ENCODE measurements at places on chromosomes 4 and X. TPM values are rescaled to one million over a fixed set of nuclear protein-coding genes. Genes with fewer than 3 reads are reported as not detected.
A peak's percentile ranks its signal among the peaks of the same experiment; 100 is the strongest.

- H3K27me3 ChIP-seq = no peaks in the 10 kb centered on the region
- H3K27ac ChIP-seq = no peak overlapping the region
- no peak overlapping the region for H3K4me3 ChIP-seq
- no peaks in the 10 kb centered on the region for H3K4me1 ChIP-seq
- DNase-seq = no peak
- H3K36me3 ChIP-seq = no peaks in the 10 kb centered on the region
Measured at GRCh38 chr4:52945326-52945898, 83.3 kb downstream of the RASL11B start.

- H3K4me3 ChIP-seq = no peak overlapping the region
- H3K27ac ChIP-seq = no peak overlapping the region
- no peaks in the 10 kb centered on the region for H3K4me1 ChIP-seq
- no peaks in the 10 kb centered on the region for H3K36me3 ChIP-seq
Measured at GRCh38 chr4:125594056-125594602, 279.4 kb downstream of the FAT4 start.

GRCh38 chrX:79645749-79646148 lies 278.6 kb upstream of the ITM2A start:
- no peaks in the 10 kb centered on the region for H3K27me3 ChIP-seq
- H3K4me3 ChIP-seq = no peak overlapping the region
- H3K27ac ChIP-seq = no peak overlapping the region
- no peaks in the 10 kb centered on the region for H3K36me3 ChIP-seq
- H3K4me1 ChIP-seq = no peaks in the 10 kb centered on the region

The RBM46 gene
- not detected for total RNA-seq

DNA sequence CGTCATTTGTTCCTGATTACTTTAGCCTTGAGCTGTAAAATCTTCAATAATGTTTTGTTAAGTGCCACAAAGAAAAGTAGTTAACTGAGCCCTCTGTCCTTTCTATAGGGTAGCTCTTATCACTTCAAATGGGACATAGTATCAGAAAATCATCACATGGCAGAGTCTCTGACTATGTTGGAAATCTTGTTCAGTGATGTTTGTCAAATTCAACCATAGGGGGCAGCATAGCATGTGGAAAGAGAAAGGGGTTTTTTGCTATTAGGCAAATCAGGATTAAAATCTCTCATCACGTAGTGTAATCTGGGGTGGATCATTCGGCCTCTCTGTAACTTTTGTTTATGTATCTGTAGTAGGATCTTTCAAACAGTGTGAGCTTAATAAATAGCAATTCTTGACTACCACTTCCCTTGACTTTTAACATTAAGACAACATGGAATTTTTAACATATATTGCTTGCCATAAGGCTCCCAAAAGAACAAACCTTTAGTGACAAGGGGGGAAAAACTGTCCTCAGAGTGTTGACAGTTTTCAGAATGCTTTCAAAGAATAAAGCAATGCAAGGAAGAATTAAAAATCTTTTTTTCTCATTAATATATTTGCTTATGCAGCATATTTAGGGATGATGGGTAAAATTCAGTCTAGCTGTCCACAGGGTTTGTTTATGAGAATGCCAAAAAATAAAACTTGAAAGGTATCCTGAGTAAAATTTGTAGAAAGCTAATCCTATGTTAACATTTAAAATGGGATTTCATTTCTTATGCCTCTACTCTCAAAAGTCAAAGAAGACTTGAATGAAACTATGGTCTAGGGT lies 127.2 kb downstream of the FBXW7 start:
- H3K27me3 ChIP-seq = no peaks in the 10 kb centered on the region
- peaks cover 11% of the 10 kb centered on the region for H3K4me1 ChIP-seq
- H3K36me3 ChIP-seq = no peaks in the 10 kb centered on the region
- H3K4me3 ChIP-seq = no peak overlapping the region
- H3K27ac ChIP-seq = no peak overlapping the region

DNA sequence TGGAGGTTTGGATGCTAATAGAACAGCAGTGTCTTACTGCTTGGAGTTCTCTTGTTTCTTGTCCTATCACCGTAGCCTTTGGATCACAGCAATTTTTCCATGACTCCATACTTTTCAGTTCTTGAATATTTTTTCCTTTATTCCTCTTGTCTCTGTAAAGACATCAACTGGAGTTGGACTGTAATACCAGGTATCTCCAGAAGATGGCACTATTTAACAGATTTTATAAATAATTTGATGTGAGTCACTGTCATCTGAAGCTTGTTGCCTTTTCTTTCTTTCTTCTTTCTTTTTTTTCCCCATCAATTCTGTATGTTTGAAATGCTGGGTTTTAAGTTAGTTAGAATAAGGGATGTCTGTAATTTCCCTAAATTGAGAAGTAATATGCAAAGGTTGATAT lies 24.1 kb downstream of the HPRT1 start:
- no peaks in the 10 kb centered on the region for H3K36me3 ChIP-seq
- H3K4me3 ChIP-seq = no peak overlapping the region
- no peaks in the 10 kb centered on the region for H3K27me3 ChIP-seq
- no peak overlapping the region for H3K27ac ChIP-seq

DNA sequence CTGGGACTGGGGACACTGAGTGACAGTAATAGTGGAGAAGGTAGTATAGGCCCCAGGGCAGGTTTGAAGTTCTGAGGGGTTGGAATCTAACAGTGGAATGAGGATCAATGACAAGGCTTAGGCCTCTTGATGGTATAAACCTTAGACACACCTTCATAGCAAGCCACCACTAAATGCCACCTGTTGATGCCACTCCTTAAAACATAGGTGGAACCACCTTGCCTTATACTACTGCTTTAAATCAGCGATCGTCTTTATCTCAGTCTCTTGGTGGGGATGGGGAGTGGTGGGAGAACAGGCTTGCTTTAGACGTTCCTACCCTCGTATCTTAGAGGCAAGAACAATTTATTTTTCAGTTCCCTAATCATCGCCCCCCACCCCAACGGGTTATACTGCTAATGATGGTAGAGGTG lies 1.2 kb downstream of the RAB33B start:
- no peaks in the 10 kb centered on the region for H3K27me3 ChIP-seq
- no peaks in the 10 kb centered on the region for H3K36me3 ChIP-seq
- peak; percentile 11 for DNase-seq
- peak overlapping the region; percentile 97 for H3K27ac ChIP-seq
- peaks cover 53% of the 10 kb centered on the region for H3K4me1 ChIP-seq

GRCh38 chr4:186307497-186307896 lies 41.5 kb downstream of the F11 start:
- H3K4me3 ChIP-seq = no peak overlapping the region
- no peak for DNase-seq
- no peak overlapping the region for H3K27ac ChIP-seq
- H3K36me3 ChIP-seq = no peaks in the 10 kb centered on the region

GRCh38 chr4:139851133-139851532 lies 185.5 kb downstream of the MGST2 start:
- DNase-seq = no peak
- H3K27ac ChIP-seq = no peak overlapping the region
- no peaks in the 10 kb centered on the region for H3K27me3 ChIP-seq
- no peaks in the 10 kb centered on the region for H3K4me1 ChIP-seq

GRCh38 chrX:119168104-119168503 lies 40.5 kb upstream of the KIAA1210 start:
- H3K4me3 ChIP-seq = no peak overlapping the region

The MAGIX gene
- 28.8 TPM for total RNA-seq

DNA sequence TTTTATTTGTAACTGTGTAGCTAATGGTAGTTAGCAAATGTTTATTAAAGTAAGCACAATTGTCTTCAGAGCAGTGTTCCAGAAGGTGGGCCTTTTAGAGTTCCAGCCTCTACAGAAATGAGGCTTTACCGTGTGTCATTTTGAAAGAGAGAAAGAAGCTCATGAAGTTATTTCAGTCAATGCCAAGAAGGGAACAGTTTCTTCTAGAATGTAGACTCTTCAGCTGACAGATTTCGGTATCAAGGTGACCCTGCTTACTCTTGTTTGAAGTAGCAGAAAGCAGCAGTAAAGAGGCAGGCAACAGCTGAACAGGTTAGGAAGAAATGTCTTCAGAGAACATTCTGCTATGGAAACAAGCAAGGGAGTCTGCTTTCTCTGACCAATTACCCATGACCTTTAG lies 93.6 kb downstream of the TASL start:
- no peaks in the 10 kb centered on the region for H3K36me3 ChIP-seq
- no peaks in the 10 kb centered on the region for H3K4me1 ChIP-seq

The GALNT7 gene
- total RNA-seq = 88.8 TPM

DNA sequence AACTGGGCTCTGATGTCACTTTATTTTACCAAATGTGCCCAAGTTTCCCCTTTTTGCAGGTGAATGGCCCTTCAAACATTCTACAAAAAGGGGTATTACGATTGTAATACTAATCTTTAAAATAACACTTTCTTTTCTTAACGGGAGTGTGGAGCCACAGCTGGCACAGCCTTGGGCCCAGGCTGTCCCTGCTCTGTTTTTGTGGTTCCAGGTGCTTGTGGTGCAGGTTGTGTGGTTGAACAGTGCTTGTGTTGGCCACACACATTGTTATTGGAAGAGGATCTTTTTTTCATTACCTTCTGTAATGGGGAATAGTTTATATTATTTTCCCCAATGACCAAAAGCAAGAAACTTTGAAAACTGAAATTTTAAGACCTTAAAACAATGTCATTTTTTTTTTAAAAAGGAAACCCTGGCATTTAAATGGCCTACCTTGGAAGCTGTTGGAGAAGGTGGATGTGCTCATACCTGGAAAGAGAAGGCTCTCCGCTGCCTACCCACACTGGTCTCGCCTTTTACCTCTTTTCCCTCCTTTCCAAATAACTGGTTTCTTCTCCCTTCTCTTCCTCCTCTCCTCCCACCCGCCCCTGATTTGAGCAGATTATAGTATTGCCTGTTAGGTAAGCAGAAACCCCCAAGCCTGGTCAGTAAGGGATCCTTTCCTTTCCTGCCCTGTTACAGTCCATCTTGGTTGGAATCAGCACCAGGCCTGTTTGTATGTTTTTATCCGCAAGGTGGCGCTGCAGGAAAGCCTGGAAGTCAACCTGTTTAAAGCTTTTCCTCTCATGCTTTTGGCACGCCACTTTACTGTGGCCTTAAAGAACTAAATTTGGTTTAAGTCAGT lies 28.6 kb downstream of the HADH start:
- no peak overlapping the region for H3K4me3 ChIP-seq
- no peaks in the 10 kb centered on the region for H3K36me3 ChIP-seq
- H3K4me1 ChIP-seq = no peaks in the 10 kb centered on the region
- no peak overlapping the region for H3K27ac ChIP-seq
- H3K27me3 ChIP-seq = no peaks in the 10 kb centered on the region
- peak; percentile 83 for DNase-seq

Data from transverse colon (tissue), 4 donors.